ENCODE measurements at places on chromosomes 7 and 10.

- DNase-seq: no peak
These were observed 376 bp downstream of the GNA12 start for GRCh38 chr7:2843711-2844152.

DNA sequence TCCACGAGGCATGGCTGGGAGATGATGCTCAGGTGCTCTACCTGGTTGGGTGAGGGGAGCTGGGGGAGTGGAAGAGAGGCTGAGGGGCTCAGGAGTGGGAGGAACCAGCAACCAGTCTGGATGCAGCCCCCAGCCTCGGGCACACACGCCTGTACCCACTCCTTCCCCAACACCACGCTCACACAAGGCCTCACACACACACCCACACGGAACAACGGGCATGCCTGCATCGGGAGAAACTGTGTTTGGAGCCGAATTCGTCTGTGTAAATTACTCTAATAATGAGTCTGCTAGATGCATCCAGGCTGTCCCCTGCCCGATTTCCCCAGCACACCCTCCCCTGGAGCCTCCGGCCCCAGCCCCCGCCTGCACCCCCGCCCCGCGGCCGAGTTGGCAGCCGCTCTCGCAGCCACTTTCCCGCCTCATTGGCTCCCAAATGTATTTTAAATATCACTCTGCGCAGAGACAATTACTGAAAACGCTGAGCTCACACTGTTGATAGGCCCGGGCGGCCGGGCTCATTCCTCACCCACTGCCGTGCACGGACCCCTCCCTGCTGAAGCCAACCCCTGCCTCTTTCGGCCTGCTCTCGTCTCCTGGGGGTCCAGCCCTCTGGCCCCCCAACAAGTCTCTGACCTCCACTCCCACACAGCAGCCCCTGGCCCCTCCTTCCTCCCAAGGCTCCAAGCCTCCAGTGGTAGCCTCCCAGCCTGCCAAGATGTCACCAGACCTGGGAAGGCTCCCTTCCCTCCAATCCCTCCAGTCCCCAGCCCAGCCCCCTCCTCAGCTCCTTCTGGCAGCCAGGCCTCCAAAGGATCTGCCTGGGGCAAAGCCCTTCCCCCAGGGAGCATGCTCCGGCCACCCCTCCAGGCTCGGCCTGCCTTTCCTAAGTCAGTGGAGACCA lies 11.1 kb downstream of the H2BK1 start:
- DNase-seq: no peak

GRCh38 chr10:71184421-71184820 lies 27.9 kb upstream of the UNC5B start:
- DNase-seq: no peak

GRCh38 chr10:24971374-24971773 lies 19.0 kb upstream of the PRTFDC1 start:
- DNase-seq: no peak

- no peak for DNase-seq
These were observed 342.0 kb upstream of the PODXL start for GRCh38 chr7:131898418-131898817.

DNA sequence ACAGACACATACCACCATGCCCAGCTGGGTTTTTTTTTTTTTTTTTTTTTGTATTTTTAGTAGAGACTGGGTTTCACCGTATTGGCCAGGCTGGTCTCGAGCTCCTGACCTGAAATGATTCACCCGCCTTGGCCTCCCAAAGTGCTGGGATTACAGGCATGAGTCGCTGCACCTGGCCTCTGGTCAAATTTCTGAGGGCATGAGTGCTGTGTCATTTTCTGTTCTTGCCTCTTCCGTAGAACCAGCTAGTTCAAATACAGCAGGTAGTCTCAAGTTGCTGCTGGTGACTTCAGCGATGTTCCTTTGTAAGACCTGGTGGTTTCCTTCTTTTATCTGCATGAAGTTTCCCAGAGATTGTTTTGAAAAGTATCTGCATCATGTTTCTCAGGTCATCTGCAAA lies 134.8 kb upstream of the SHH start:
- no peak for DNase-seq

DNA sequence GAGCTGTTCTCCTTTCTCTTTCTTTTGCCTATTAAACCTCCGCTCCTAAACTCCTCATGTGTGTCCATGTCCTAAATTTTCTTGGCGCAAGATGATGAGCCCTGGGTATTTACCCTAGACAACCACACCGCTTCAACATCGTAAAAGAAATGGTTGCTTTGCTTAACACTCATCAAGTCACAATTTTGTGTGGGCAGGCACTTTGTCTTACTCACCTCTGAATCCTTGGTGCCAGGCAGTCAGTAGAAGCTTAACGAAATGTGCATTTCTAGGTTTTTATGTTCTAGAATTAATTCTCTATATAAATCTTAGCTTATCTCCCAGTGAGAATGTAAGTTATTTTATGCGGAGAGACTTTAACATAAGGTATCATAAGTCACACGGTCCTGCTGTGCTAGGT lies 478.7 kb downstream of the CALN1 start:
- DNase-seq: no peak

DNA sequence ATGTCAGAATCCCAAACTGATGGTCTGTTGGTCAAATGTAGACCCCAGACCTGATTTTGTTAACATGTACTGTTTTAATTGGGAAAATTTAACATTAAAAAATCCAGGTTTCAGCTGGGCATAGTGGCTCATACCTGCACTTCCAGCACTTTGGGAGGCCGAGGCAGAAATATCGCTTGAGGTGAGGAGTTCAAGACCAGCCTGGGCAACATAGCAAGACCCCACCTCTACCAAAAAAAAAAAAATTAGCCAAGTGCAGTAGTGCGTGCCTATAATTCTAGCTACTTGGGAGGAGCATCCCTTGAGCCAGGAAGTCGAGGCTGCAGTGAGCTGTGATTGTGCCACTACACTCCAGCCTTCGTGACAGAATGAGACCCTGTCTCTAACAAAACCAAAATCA lies 15.9 kb upstream of the CAMK2G start:
- DNase-seq: no peak

GRCh38 chr7:50393547-50394252 lies 56.5 kb downstream of the FIGNL1 start:
- DNase-seq: peak; percentile 77

GRCh38 chr7:138982204-138982623 lies 1.0 kb upstream of the KIAA1549 start:
- DNase-seq: no peak

- no peak for DNase-seq
These were observed 12.8 kb downstream of the PRKAG2 start for GRCh38 chr7:151864081-151864480.

DNA sequence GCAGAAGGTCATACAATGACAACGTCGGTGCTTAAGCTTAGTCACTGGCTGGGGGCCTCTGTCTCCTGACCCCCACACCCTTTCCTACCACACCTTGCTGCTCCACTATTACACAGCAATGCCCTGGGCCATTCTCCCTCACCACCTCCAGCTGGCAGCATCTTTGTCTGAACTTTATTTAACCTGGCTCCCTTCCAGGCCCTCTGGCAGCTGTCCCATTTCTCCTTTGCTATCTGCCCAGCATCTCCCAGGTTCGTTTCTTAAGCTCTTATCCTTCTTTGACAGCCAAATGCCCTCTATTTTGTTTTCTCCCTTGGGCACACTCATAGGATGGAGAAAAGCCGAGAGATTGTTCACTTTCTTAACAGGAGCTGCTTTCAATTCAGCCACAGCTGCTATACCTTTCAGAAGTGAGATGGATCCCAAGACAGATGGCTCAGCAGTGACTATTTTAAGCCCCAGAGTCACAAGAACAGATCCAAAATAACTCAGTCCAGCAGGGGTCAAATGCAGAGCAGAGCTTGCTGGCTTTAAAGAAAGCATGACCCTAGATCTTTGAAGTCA lies 1277.1 kb upstream of the AUTS2 start:
- no peak for DNase-seq

DNA sequence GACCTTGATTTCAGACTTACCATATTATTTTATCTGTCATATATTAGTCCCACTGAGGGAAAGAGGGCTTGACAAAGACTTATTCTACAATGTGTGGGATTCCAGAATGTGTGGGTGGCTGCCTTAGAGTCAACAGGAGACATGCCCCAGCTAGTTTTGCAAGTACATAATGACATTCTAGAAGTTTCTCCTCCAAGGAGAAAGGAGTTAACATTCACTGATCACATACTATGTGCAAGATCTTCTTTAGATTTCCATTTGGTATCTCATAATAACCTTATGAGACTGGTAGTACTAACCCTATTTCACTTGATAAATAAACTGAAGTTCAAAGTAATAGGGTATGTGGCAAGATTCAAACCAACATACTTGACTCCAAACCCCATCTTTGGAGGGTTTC lies 25.2 kb downstream of the IRF5 start:
- DNase-seq: no peak

Data from hematopoietic multipotent progenitor cell treated with erythropoietin and hydrocortisone succinate and interleukin-3 and kit ligand, for 17 days (in vitro differentiated cells).